Gastroesophageal sphincter (tissue), 4 donors: ENCODE measurements at places on chromosomes 2 and 18. TPM values are rescaled to one million over a fixed set of nuclear protein-coding genes. Genes with fewer than 3 reads are reported as not detected.
A peak's percentile ranks its signal among the peaks of the same experiment; 100 is the strongest.

GRCh38 chr2:219025637-219026585 lies 15.4 kb downstream of the CFAP65 start:
- no peak for ATAC-seq

GRCh38 chr18:45760462-45761036 lies 36.6 kb downstream of the SLC14A1 start:
- ATAC-seq, result no peak

DNA sequence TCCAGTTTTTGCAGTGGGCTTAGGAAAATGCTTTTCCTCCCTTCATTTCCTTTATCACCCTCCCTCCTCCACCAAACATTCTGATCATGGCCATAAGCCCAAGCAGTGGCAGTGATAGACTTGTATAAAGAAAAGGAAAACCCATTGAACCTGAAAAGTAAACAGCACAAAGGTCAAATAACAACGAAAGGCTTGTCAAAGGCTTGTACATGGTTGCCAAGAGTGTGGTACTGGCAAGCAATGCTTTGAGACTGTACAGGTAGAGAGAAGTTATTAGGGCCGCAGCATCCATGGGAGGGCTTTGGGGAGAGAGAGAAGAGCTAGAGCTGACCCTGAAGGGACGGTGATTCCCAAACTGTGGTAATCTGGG lies 2.1 kb upstream of the VWA3B start:
- no peak for ATAC-seq

- ATAC-seq, result no peak
These were observed 47.1 kb upstream of the CELF4 start for GRCh38 chr18:37612524-37613252.

DNA sequence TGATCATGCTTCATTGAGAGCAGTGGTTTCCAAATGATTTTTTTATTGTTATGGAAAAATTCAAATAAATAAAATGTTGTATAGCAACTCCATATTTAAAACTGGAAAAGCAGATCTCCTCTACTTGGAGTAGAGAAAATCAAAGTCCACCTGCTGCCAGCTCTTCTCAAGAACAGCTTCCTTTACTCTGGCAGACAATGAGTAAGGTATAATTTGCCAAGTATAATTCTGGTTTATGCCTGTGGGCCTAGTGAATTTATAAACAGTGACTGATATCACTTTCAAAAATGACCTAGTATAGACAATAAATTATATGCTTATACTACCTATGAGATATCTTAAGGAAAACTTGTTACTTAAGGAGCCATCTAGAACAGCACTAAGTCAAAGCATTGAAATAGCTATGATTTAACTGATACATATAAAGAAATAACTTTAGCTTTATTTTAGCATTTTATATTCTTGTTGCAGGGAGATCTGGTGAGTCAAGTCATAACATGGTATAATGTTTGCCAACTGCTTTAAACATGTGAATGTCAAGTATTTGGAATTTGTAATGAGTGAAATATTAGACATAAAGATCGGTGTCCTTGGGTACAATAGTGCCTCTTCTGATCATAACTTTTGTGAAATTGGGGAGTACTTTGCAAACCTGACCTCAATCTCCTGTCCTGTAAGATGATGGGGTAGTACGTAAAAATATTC lies 1389.1 kb upstream of the PIK3C3 start:
- no peak for ATAC-seq

GRCh38 chr2:63827749-63828148 lies 13.9 kb upstream of the UGP2 start:
- ATAC-seq, result peak; percentile 71

DNA sequence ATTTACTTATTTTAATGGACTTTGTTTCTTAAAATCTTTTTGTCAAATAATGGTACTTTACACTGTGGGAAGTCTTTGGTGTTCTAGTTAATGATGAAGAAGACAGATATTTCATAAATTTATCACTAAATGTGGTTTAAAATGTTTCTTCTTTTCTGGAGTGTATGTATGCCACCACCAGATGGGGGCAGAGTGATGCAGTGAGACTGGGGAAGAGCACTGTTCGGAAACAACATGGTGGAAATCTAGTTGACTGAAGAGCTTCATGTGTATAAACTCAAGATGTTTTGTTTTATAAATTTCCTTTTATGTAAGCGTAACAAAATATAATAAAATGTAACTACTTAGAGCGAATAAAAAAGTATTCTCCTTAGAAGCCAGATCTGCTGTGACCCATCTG lies 195.1 kb downstream of the KCNE4 start:
- no peak for ATAC-seq

GRCh38 chr2:234500394-234501006 lies 3.6 kb upstream of the ARL4C start:
- ATAC-seq, result no peak

- ATAC-seq, result no peak
These were observed 8.0 kb downstream of the COX5B start for GRCh38 chr2:97653874-97654273.

- ATAC-seq, result no peak
These were observed 56.1 kb downstream of the NEDD4L start for GRCh38 chr18:58100154-58100553.

DNA sequence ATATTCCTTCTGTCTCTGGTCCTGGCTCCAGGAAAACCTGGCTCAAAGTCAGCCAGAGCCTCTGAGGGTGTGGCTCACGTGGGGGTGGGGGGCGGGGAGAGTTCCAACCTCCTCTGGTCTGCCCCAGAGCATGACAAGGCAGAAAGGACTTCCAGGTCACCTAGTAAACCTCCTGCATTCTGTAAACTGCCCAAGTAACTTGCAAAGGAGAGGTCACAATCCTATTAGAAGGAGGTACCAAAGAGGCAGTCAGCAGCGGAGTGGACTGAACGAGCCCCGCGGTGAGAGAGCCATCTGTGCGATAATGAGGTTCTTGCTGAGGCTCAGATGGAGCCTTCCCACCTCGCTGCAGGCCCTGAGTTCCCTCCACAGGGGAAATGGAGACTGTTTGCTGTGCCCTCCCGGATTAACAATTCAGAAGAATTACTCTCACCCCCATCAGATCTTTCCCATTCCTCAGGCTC lies 58.9 kb upstream of the GATA6 start:
- no peak for ATAC-seq

- no peak for ATAC-seq
These were observed 678 bp upstream of the OTX1 start for GRCh38 chr2:63049970-63050333.

- no peak for ATAC-seq
These were observed 49.3 kb upstream of the CSRNP3 start for GRCh38 chr2:165420231-165420630.

DNA sequence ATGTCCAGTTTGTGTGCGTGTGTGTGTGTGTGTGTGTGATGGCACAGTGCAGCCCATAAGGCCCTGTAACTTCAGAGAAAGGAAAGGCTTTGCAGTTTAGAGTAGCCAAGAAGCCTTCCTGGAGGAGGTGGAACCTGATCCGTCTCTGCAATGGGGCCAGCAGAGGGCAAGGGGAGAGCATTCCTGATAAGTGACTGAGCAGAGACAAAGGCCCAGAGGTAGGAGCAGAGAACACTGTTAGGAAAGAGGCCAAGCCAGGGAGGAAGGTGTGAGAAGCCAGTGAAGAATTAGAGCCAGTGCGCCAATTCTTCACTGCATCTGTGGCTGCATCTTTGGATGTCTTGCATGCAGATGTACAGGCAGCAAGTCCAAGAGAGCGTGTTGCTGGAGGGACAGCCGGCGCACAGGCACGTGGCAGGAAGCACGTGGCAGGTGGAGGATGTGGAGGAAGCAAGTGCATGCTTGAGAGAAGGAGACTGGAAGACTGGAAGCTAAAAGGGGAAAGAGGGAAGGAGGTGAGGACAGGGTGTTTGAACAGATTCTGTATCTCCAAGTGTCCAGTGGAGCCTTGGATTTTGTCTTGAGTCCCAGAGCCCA lies 196.3 kb downstream of the CTIF start:
- ATAC-seq, result no peak

DNA sequence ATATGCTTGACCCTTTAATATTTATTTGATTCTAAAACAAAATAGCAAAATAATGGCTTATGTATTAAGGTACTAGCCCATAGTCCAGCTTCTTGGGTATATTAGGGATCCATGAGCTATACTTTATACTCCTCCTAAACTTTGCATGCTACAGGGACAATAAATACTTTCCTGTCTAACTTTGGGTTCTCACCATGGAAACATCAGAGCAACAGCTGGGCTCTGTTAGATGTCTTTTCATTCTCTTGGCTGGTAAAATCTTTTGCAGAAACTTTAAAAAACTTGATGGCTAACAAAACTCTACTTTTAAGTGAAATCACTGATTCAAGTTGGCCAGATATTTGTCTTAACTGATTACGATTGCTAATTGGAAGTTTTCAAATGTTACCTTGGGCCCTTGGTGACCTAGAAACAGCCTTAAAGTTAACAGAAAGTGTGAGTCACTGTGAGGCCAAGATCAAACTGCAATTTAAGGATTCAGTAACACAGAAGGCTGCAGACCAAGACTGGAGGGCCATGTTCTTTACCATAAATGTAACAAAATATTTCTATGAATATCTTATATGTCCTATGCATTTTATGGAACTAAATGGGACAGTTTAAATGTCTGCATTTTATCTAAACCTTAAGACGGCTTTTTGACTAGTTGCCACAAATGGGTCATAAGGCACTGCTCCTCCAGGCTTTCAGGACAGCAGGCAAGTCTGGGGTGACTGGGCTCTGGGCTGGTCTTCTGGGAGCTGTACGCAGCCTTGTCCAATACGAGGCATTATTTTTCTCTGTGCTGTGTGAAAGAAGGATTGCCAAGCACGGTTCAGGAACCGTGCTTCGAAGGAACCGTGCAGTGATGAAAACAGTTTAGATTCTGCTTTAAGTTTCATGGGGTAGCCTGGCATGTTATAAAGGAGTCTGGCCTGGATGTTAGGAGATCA lies 188.5 kb downstream of the TPGS2 start:
- no peak for ATAC-seq

- no peak for ATAC-seq
These were observed 75.9 kb upstream of the CAB39 start for GRCh38 chr2:230636684-230637271.

- ATAC-seq, result no peak
These were observed 308.5 kb downstream of the KCNS3 start for GRCh38 chr2:18186816-18187613.

DNA sequence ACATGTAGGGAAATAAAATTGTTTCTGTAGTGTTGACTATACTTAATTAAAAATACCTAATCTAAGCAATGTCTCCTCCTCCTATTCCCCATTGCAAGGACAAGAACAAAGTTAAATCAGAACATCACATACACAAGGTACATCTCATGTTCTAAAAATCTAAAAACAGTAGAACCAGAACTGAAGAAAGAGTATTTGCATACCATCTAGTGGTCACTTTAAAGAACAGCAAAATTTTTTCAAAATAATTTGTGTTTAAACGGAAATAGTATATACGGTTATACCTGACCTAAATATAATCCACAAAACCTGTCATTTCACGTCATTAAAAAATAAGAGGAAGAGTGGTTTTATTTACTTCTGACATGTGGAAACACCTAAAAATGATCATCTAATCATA lies 294.3 kb upstream of the KCNH7 start:
- ATAC-seq, result no peak

DNA sequence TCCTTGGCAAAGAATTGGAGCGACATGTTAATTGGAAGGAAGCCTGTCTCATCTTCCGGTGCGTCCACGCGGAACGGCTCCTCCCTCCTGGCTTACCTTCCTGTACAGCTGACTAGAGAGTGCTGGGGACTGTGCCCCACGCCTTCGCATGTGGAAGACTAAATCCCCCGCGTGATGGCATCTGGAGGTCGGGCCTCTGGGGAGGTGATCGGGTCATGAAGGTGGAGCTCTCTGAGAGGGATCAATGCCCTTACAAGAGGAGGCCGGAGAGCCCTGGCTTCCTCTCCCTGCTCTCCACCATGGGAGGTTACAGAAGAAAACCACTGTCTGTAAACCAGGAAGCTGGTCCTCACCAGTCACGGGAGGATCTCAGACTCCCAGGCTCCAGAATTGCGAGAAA lies 104.1 kb upstream of the OTOS start:
- no peak for ATAC-seq

DNA sequence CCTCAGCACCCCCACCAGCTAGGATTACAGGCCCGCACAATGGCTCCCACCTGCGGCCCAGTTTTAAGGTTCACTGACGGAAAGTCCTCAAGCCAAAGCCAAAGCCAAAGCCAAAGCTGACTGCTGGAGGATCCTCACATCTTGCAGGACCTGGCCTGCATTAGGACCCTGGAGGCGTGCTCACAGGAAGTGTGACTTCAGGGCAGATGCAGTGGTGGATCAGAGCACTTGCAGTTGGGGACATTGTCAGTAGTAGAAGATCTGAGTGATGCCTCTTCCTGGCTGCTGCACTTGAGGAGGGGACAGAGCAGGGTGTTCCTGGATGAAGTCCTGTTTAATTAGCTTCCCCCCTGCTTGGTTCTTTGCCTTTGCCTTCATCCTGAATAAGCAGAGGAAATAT lies 69.0 kb upstream of the ALPP start:
- no peak for ATAC-seq

GRCh38 chr2:121583555-121583954 lies 52.9 kb downstream of the RNU4ATAC start:
- no peak for ATAC-seq

GRCh38 chr2:120720231-120720630 lies 15.4 kb upstream of the GLI2 start:
- ATAC-seq, result no peak

DNA sequence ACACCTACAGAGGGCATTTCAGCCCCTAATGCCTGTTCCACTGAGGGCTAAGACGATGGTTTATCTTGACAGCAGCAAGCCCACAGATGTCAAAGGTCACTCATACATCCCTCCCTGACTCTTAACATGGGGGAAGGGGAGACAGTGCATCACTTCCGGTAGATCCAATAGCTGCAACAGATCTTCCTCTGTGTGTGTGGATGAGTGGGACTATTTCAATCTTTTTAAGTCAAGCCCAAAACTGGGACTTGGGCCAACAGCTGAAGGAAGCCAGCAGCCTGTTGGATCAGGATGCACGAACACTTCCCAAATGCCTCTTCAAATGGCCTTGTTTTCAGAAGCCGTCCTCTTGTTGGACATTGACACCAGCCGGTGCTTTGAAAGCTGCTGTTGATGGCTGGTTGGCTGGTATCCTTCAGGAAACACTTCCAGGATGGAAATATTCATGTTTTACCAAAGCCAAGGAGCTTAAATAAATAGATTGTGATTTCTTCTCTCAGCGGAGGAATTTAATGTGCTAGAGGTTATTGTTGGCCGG lies 59.2 kb downstream of the IL1R2 start:
- peak; percentile 79 for ATAC-seq

Gene TANC1
- 54.5 TPM for total RNA-seq

Gene HOXD3
- total RNA-seq, result 2.7 TPM

Gene AMER3
- total RNA-seq, result not detected

Gene CFAP210
- not detected for total RNA-seq

Gene PLCL1
- 23.4 TPM for total RNA-seq

Gene ZNG1B
- 20.8 TPM for total RNA-seq

Gene ALLC
- not detected for total RNA-seq

Gene SMYD1
- 11.2 TPM for total RNA-seq

Gene PNO1
- total RNA-seq, result 17.7 TPM

Gene SH2D6
- total RNA-seq, result not detected

Gene REG3A
- not detected for total RNA-seq

Gene KYNU
- 2.6 TPM for total RNA-seq

Gene ST6GAL2
- total RNA-seq, result 2.4 TPM

Gene ECEL1
- total RNA-seq, result 1.1 TPM
